OCI-LY7 (cell line): ENCODE measurements at places on chromosomes 1 and 21. TPM values are rescaled to one million over a fixed set of nuclear protein-coding genes. Genes with fewer than 3 reads are reported as not detected.

DNA sequence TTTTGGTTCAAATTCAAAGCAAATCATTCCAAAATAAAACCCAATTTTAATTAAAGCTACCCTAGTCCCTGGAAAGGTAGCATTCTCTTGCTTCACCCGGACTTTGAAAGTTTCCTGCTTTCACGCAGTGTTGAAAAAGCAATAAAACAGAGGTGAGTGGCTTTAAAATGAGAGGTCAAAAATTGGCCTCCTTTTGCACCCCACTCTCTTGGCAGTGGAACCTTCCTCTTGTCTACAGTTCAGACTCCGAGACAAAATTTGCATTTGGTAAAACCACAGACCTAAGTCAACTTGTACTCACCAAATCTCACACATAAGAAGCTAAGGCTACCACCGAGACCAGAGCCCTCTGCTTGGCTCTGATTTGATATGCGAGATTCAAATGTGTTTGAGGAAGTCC, 252.7 kb downstream of the TTLL7 start:
- peak; percentile 71 for DNase-seq

- no peak for DNase-seq
Measured at GRCh38 chr1:226862890-226863289, 7.5 kb upstream of the PSEN2 start.

DNA sequence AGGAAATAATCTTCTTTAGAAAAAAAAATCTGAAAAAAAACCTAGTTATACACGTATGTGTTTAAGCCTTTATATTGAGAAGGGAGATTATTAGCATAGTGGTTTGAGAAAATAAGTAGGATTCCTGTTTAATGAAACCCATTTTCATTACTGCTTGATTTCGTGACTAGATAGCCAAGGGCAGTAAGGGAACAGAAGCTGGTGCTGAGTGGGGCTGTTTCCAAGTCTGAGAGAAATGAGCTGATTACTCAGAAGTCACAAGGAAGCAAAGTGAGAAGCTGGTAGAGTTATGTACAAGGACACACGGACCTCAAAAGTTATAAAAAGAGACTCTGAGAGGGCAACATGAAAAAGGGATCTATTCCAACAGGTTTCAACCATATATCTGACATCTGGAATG, 256.5 kb downstream of the TTLL7 start:
- no peak for DNase-seq

DNA sequence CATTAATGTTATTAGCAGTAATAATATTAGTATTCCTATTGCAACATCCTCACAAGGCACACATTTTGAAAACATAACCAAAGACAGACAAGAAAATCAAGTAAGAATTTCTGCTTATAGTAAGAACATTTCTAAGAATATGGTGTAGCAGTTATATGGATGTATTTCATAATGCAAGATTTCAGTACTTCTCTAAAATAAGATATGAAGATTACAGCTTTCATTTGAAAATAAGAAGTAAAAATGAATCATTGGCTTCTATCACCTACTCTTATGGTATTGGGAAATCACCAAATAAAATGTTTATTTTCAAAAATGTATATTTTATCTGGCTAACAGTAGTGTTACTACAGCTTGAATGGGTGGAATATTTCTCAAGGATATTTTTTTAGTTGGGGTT, 103.8 kb upstream of the USP25 start:
- no peak for DNase-seq

- DNase-seq, result peak; percentile 93
Measured at GRCh38 chr1:92961896-92962752, 862 bp upstream of the DIPK1A start.

- DNase-seq, result no peak
Measured at GRCh38 chr1:32208891-32209328, at the start of gene DCDC2B. TSS of gene DCDC2B (plus strand) at chr1:32209089. CDS start at chr1:32209094, 5 bp downstream.

- no peak for DNase-seq
Measured at GRCh38 chr1:5479876-5480646, 512.2 kb downstream of the NPHP4 start.

DNA sequence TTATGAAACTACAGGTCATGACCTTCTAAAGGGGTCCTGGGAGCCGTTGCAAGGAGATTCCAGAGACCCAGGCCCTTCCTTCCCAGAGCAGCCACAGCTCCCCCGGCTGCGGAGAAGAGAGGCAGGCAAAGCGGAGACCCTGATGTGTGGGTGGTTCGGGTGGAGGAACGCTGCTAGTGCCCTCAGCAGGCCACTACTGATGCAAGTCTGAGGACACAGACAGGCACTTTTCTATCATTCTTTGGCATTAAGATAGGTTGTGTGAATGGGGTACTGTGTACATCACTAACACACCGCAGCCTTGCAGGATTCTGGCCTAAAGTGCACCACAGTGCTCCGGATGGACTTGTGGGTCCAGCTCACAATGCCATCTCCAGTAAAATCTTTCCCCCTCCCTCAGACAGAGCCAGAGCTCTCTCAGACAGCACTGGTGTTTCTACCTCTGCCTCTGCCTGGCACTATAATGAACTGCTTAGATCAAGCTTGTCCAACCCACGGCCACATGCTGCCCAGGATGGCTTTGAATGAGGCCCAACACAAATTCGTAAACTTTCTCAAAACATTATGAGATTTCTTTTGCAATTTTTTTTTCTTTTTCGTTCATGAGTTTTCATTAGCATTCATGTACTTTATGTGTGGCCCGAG, 121.4 kb downstream of the TGFBR3 start:
- DNase-seq, result no peak

DNA sequence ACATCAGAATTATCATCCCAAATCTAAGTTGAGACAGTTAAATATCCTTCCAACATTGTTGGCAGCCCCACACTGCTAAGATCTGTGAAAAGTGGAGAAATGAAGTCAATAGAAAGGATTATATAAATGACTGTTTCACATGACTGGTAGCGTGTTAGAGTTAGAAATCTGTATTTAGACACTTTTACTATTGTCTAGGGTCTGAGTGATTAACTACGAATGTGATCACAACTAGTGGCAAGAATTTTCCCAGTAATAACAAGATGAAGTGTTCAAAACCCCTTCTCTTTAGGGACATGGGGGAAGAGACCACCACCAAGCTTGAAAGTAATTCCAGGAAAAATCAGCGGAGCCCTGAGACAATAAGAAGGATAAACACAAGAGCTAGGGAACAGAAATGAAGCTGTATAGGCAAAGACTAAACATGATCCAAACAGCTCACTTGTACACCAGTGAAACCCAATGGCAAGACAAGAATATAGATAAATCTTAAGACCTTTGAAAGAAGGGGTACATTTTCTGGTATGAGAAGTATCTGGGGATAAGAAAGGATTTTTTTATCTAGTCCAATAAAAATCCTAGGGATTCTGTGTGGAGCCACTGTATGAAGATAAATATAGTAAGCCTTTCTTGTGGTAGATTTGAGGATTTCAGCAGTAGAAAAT, 646.6 kb upstream of the USP24 start:
- DNase-seq, result no peak

DNA sequence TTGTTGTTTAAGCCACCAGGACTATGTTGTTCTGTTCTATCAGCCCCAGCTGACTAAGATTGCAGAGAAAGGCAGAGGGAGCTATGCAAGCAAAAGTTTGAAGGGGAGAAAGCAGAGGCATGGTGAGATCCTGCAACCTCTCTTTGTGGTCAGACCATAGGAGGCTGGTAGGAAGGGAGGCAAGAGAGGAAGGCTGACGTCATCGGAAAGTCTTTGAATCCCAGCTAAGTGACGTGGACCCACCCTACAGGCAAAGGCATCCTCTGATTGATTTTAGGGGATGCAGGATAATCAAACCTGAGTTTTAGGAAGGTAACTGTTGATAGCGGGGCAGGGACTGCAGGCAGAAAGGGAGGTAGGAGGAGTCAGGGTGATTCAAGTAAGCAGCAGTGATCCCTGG, 23.3 kb upstream of the TNNI1 start:
- DNase-seq, result no peak

- DNase-seq, result no peak
Measured at GRCh38 chr1:54200519-54200997, 591 bp downstream of the MRPL37 start.

DNA sequence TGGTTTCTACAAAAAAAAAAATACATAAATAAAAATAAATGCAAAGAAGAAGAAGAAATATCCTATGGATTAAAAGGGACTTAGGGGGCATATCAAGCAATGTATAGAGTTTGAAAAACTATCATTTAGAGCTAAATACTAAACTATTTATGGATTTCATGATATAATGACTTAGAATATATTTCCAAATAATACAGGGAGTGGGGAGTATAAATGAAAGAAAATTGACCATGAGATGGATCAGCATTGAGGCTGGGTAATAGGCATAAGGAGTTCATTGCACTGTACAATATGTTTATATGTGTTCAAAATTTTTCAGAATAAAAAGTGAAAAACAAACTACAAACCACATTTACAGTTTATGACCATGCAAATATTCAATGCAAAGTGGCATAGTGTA, 18.8 kb downstream of the NHLH2 start:
- no peak for DNase-seq

- no peak for DNase-seq
Measured at GRCh38 chr1:231016234-231016633, 23.8 kb downstream of the FAM89A start.

GRCh38 chr1:180542838-180543145, 16.0 kb upstream of the OVAAL start:
- no peak for DNase-seq

- DNase-seq, result no peak
Measured at GRCh38 chr1:224689374-224689773, 73.3 kb downstream of the CNIH3 start.

DNA sequence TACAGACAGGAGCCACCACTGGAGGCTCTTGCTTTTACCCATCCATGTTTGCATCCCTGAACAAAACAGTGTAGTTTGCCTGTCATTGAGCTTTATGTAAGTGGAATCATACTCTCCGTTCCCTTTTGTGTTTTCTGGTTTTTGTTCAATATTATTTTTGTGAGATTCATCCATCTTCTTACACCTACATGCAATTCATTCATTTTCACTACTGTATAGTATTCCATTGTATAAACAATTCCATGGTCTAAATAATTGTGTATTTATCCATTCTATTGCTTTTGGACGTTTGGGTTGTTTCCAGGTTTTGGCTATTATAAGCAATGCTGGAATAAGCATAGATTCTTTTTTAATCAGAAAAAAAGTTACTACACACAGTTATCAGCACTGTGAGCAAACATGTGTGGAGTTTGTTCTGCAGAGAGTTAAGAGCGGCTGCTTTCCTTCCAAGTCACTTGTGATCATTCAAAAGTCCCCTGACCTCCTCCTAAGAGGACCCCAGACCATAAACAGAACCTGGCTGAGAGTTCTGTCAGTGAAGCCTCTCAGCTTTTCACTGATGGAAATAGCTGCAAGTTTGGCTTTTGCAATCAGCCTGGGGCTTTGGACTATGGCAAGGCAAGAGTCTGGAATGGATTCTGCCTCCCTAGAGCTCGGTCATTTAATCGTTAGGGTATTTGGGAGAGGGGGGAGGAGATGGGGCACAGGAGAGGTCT, 5.1 kb upstream of the GPR157 start:
- no peak for DNase-seq

- DNase-seq, result no peak
Measured at GRCh38 chr1:77688939-77689338, 6.5 kb upstream of the ZZZ3 start.

DNA sequence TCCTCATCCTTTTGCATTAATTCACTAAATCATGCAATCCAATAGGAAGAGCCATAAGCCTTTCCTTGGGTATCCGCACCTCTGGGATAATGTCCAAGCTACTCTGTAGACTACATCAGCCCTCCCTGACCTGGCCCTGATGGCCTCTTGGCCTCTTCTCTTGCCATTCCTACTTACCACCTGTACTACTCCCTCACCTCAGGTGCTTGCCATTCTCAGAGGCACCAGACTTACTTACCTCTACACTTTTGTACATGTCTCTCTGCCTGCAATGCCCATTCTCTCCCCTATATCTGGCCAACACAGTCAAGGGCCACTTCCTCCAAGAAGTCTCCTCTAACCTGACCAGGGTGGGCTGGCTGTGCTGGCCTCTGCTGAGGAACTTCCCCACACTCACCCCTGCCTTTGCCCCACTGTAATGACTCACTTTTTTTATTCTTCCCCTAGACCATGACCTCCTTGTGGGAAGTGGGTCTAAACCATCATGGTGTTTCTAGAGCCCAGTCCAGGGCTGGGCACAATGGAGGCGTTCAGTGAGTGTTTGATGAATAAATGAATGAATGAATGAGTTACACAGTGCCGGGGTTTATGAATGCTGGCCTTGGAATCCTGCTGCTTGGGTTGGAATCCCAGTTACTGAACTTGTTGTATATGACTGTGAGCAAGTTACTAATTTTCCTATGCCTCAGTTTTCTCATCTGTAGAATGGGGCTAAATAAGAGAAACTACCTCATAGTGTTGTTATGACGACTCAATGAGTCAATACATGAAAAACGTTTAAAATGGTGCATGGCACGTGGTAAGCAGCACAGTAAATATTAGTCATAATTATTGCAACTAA, 179.8 kb downstream of the FOXD2 start:
- DNase-seq, result no peak

GRCh38 chr1:182625719-182626504, 21.7 kb upstream of the RGS16 start:
- DNase-seq, result no peak

- DNase-seq, result no peak
Measured at GRCh38 chr1:30145723-30146303, 577.6 kb downstream of the MATN1 start.

DNA sequence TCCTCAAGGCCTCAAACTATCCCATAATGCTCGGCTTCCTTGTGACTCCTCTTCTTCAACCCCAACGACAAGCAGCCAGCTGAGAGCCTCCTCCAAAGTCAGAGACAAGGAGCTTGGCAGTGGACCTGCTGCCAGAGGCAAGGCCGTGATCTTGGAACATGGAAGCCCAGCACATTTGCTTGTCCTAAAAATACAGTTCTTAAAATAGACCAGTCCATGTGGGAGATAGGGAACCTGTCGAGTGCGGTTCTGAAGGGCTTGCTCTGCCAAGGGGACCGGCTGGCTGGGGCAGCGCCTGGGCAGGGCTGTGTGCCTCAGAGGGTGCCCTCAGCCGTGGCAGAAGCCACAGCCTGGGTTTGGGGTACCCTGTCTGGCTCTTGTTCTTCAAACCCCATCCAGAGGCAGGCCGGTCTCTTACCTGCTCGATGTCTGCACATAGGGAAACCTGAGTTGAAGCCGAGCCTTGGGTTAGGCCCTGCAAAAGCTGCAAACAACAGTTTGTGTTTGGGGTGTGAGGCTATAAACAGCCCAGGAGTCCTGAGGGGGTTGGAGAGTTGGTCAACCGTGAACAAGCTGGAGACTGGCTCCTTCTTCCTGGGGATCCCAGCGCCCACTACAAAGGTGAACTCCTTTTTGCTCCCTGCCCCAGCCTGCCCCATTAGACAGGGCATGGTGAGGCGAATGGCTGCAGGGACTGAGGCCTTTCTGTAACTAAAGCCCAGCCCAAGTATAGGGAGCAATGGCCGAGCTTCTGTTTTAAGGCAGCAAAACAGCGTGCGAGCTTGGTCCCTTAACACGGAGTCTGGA, 228.8 kb downstream of the CAMTA1 start:
- DNase-seq, result no peak

- DNase-seq, result peak; percentile 82
Measured at GRCh38 chr1:44808938-44809917, 905 bp downstream of the BTBD19 start.

The TMCO1 gene
- total RNA-seq, result 44.5 and 49.5 TPM in 2 replicates

The RXFP4 gene
- total RNA-seq, result 0.34 TPM in 1 of 2 replicates, not detected in the other

The OR2T35 gene
- not detected in 2 replicates for total RNA-seq

The FNDC10 gene
- 1.3 and 2.7 TPM in 2 replicates for total RNA-seq

The SLC5A3 gene
- total RNA-seq, result 22.2 and 26.6 TPM in 2 replicates

The HSPA6 gene
- total RNA-seq, result 0.13 TPM in 1 of 2 replicates, not detected in the other

The CFHR4 gene
- total RNA-seq, result not detected in 2 replicates
